ENCODE measurements at places on chromosomes 6 and 20.

GRCh38 chr6:22173311-22173710, 123.5 kb downstream of the PRL start:
- DNase-seq, result no peak

GRCh38 chr6:1267057-1267732, 44.7 kb upstream of the FOXQ1 start:
- no peak for DNase-seq

DNA sequence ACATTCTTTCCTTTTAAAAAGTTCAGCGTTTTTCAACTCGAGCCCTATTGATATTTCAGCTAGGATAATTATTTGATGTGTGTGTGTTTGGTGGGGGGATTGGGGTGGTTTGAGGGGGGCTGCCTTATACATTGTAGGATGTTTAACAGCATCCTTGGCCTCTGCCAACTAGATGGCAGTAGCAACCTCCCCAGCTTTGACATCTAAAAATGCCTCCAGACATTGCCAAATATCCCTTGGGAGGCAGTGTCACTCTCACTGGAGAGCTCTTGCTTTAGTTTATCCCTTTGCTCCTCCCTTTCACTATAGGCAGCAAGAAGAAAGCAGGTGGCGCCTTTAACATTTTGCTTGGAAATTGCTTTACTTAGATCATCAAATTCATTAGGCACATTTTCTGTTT, 14.6 kb upstream of the TP53TG5 start:
- DNase-seq, result no peak

DNA sequence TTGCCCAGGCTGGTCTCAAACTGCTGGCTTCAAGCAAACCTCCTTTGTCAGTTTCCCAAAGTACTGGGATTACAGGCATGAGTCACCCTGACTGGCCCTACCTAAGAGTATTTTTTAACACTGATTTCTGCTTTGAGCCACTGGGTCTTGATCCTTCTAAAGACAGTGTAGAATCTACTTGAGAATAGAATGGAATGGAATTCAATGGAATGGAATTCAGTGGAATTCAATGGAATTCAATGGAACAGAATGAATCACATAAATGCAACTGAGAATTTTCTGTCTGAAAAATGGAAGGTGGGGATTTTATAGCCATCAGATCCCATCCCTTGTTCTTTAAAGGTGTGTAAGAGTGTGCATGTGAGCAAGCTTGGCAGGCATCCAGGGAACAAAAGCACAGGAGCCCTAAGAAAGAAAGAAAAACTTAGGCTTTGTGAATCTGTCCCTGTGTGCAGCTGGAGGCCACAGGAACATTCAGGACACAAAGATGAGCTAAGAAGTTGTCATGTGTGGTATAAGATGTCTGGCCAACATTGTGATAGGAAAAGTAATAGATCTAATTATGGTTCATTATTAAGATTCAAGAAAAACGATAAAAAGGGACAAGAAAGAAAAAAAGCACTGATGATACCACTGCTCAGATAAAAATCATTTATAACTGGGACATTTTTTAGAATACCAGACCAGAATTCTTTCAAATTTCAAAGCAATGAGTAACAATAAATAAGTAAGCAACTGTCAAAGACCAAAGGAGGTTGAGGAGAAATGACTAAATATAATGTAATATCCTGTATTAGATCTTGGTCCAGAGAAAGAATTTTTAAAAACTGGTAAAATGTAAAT, 681.0 kb upstream of the GJE1 start:
- no peak for DNase-seq

DNA sequence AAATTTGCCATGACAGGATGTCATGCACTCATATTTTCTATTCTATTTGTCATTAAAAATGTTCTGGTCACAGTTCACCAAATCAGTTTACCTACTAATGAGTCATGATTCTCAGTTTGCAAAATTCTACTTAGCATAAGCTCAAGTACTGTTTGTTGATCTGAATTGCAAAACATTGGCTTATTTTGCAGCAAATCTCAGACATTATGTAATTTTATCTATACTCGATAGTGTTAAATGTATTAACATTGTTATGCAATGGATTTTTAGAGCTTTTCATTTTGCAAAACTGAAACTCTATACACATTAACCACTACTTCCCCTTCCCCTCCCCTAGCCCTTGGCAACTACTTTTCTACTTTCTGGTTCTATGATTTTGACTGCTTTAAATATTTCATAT, 213.8 kb upstream of the ZFP64 start:
- DNase-seq, result no peak

DNA sequence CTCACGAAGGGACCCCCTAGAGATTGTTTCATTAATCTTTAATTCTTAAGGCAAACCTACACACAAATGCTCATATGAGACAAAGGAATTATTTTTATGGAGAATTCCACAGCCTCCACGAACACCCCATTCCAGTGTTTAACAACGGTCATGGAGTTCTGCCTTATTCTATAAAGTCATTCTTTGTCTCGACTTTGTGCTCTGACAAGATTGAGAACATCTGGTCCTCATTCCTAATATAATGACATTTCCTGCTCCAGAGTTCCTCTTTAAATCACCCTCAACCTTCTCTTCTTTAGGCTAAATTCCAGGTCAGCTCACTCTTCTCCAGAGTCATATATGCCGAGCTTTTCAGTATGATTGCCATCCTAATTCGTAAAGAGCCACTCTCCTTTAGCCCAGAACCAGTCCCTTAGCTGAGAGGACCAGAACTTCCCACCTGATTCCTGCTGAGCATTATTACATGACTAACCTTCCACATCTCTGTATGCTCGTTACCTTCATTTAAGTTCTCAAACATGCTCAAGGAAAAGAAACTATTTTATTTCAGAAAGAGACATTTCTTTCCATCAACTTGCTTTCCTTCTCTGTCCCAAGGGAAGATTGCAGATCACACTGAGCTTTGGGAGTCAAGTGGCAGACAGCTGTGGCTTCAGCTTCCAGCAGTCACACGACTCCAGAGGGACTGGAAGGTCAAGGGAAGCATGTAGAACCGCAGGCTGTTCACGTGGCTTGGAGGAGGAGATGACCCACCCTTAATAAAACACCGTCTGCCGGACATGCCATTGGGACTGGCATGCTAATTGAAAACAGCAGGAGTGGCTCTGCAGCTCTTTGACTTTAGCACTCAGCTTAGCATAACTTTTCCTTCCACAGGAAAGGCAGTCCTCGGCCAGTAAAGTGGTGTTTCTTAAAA, 467.1 kb upstream of the HSF2 start:
- DNase-seq, result no peak

- DNase-seq, result no peak
Measured at GRCh38 chr6:20454204-20454824, 52.6 kb downstream of the E2F3 start.

DNA sequence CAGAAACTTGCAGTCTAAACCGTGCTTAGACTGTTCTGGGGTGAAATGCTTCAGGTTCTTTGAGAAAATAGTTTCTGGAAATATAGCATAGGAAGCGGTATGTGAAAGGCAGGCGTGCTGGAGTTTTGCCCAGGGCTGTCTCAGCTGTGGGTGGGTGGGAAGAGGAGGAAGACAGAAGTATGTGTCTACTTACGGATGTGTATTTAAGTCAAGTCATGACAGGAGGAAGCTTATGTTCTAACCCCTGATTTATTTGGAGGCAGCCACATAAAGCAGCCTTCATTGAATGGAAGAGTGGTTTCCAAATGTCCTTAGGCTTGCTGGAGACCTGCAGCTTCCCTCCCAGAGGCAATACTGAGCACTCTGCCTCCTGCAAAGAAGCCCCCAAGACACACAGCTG, 345.8 kb upstream of the PRND start:
- no peak for DNase-seq

- no peak for DNase-seq
Measured at GRCh38 chr20:31617432-31618104, 12.5 kb downstream of the ID1 start.

GRCh38 chr6:142155895-142156757, 9.1 kb downstream of the VTA1 start:
- no peak for DNase-seq

DNA sequence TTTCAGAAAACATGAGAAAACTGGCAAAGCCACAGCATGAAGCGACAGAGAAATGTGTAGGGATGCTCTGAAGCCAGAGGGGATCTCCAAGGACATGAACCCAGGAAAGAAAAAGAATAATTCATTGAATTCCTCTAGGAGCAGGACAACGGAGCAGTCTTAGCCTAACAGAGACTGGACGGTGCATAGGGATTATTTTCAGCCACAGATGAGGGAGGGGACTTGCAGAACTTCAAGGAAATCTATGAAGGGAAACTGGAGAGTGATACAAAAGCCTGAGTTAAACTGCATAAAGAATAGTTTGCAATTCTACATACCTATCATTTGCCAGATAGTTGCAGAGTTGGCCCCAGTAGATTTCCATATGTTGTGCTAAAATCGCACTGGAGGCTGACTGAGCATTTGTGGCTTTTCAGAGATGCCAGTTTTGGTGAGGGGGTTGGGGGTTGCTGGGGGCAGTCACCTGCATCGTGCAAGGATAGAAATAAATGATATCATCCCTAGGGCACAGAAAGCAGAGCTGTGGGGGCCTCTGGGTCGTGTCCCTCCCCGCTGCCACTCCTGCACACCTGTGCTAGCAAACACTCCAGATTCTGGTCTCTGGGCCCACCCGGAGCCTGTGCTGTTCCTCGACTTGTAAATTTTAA, 443.2 kb upstream of the JARID2 start:
- no peak for DNase-seq

- DNase-seq, result no peak
Measured at GRCh38 chr20:32634041-32634805, 39.5 kb downstream of the C20orf203 start.

GRCh38 chr6:1716868-1717267, 107.2 kb downstream of the FOXC1 start:
- no peak for DNase-seq

DNA sequence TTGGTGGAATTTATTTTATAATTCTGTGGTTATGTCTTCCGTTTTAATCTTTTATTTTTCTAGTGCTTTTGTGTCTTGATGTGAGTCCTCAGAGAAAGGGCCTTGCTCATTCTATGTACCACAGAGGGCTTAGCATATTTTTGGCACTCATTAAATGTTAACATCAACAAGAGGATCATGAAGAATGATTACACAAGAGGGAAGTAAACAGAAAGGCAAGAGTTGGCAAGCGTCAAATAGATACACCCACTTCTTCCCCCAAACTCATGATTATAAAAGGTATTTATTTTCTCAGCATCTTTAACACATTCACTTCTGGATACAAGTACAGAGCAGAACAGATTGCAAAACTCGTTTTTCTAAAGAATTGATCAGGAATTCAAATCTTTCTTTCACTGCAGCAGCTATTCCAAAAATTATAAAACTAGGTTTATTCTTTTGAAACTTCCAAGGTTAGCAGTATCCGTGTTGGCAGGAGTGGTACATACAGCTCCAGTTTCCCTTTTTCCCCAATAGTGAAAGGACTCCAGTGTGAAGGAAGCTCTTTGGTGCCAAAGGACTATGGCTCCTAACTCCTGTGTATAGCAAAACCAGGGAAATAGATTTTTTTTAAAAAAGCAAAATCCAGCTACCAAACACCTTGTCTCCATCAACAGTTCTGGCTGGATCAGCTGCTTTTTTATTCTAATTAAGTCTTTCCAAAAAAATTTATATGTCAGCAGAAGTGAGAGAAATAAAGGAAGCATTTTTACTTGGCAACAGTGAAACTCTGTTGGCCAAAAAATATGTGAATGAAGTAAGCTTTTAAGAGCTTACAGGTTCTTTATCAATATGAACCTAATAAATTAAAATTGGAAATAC, 221.9 kb downstream of the ADGRG6 start:
- no peak for DNase-seq

GRCh38 chr20:45495501-45495941, 19.9 kb downstream of the SPINT3 start:
- DNase-seq, result no peak

DNA sequence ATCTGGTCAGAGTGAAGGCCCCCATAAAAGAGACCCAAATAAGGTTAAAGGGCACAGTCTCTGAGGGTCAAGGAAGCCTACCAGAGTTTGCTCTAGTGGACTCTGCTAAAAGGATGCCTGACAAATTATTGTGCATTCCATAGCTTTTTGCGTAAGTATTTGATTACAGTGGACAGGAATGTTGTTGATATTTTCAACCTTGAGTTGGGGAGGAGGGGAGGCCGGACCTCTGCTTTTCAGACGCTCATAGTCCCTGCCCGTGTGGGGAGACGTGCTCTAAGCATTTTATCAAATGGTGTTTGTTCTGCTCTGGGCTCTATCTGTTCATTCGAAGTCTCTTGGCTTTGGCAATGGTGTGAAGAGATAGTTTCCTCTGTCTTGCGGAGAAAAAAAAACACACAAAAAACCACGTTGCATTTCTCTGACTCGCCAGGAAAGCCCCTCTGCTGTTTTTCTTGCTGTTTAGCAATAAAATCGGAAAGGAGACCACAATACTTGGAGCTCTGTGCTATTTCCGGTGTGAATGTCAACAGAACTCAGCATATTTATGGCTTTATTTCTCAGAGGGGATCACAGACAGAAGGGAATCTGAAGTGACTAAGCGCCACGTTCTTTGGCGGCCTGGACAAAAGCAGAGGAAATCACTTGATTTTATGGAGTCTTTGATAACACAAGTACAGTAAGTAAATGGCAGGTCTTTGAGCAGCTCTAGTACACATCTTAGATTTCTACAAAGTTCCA, 159.8 kb downstream of the ZFP64 start:
- no peak for DNase-seq

GRCh38 chr6:137925141-137925698, 58.2 kb downstream of the TNFAIP3 start:
- no peak for DNase-seq

- no peak for DNase-seq
Measured at GRCh38 chr6:132362442-132363185, 38.7 kb downstream of the MOXD1 start.

DNA sequence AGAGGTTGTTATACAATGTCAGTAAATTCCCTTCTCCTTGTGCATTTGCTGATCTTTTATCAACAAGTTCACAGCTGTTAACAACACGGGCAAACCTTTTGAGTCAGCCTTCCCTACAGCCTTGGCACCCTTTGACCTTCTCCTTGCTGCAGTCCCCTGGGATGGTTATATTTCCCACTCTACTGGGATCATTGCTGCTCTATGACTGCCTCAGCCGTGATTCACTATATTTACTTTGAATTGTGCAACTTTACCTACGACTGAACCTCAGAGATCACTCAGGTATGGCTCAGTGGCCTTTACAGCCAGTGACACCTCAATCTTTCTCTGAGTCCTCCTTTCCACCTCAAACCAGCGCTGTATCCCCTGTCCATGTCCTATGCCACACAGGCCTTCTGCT, 1293.3 kb downstream of the EPHA7 start:
- DNase-seq, result no peak

DNA sequence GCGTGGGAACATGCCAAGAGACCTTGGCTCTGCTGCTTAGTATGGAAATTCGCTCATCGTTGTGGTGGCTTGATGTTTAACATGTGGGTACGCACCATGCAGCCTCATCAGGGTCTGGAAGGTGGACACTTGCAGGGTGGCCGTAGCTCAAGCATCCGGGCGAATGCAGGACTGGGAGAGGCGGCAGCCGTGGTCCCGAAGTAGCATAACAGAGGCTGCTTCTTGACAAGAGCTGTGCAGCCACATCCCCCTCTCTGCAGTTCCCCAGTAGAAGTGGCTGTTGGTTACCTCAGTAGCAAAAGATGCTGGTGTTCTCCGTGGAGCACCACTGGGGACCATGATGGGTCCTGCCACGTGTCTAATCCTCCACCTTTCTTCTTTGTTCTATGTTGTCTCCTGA, 195.0 kb downstream of the THBS2 start:
- DNase-seq, result no peak

- no peak for DNase-seq
Measured at GRCh38 chr6:130026859-130027258, 8.5 kb downstream of the L3MBTL3 start.
